ENCODE measurements at places on chromosomes 4 and X. TPM values are rescaled to one million over a fixed set of nuclear protein-coding genes. Genes with fewer than 3 reads are reported as not detected.

TEX13D gene
- not detected for total RNA-seq

DNA sequence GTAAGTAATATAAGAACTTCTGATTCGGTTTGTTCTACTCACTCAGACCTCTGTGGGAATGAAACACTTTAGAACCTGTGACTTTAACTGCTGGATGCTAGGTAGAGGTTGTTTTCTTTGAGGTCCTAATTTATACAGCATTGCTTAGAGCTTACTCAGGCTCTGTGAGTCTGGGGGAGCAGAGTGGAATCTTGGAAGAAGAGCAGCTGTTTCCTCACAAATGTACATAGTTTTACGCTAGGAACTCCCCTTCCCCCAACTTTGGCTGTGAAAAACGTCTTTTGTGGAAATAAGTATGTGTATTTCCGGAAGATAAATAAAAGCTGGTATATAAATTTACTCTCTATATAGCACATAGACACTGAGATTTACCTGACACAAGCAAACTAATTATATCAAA is 141.4 kb downstream of the NAA11 start:
- no peak for DNase-seq

DNA sequence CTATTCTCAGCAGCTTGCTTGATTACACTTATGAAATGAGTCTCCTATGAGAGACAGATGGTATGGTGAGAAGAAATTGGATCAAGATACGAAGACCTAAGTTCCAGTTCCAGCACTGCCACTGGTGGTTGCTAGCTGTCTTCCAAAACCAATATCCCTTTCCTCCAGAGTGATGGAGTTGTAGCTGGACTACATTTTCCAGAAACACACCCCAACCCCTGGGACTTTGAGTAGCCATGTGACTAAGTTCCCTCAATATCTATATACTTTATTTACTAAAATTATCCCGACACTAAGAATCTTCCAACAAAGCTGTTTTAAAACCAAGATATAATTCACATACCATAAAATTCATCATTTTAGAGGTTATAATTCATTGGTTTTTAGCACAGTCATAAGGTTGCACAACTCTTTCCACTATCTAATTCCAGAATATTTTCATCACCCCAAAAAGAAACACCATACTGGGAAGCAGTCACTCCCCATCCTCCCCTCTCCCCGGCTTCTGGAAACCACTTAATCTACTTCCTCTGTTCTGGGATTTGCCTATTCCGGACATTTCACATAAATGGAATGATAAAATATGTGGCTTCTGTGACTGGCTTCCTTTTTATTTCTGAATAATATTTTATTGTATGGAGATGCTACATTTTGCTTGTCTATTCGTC is 118.0 kb downstream of the MANBA start:
- no peak for DNase-seq

PABPC1L2B gene
- not detected for total RNA-seq

- DNase-seq = no peak
These were observed 6.6 kb downstream of the MSL3 start for GRCh38 chrX:11764602-11765067.

DNA sequence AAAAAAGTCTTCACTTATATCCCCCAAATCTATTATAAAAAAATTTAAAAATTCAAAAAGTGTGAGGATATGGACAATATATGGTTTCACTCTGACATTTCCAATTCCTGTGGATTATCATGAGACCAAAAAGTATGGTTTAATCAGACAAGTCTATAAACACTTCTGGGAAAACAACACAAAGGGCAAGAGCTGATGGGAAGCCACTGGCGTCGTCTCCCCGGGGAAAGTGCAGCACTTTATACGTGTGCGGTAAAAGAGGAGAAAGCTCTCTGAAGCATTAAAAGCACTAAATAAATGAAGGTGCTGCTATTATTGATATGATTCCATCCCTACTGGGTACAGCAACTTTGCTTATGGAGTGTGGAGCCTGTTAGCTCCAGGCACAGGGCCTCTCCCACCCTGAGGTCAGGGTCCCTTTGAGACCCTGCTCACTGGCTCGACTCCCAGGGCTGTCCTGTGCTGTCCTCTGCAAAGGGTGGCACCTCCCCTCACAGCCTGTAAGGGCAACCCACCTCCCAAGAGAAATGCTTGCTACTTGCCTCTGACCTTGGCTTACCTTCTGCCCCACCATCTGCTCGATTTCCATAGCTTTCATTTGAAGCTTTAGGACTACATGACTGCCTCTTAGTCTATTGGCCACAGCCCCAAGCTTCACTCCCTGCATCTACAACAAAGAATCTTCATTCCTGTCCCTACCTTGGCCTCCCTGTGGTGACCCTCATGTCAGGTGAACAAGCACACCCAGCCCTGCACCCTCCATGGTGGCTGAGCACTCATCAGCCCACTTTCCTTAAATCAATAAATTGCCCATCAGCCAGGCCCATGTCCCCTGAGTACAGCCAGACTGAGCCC is 248.6 kb downstream of the HNRNPD start:
- no peak for DNase-seq

PAGE4 gene
- total RNA-seq = not detected
